Ovary (tissue), 10 donors: ENCODE measurements at places on chromosomes 11 and 22.

DNA sequence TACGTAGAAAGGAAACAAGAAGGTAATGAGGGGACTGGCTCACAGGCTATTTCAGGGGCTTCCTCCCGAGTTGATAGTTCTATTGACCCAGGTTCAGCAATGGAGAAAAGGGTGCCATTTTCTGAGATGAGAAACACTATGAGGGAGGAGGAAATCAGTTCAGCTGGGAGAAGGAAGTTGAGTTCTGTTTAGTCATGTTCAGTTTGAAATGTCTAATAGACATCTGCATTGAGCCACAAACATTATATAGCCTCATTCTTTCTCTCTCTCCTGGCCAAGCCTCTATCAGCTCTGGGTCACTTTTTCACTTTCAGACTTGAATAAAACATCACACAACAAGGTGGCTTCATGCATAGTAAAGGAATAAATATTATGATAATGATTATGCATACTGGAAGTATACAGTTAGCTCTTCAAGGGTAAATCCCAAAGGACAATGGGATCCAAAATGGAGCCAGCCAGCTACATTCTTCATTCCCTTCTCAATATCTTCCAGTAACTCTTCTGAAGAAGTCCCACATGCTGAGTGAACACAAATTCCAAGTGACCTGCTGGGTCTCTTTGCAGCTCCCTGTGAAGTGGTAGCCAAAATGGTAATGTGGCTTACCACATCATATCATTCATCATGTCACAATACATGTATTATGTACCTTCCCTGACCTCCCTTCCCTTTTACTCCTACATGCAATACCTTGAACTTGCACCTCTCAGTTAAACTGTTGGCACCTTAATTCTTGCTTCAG lies 80.9 kb upstream of the CD44 start:
- H3K4me1 ChIP-seq = no peaks in the 10 kb centered on the region
- H3K4me3 ChIP-seq = no peak overlapping the region
- no peak overlapping the region for H3K27ac ChIP-seq
- no peaks in the 10 kb centered on the region for H3K27me3 ChIP-seq

GRCh38 chr11:132056689-132057088 lies 686.3 kb downstream of the NTM start:
- no peaks in the 10 kb centered on the region for H3K27me3 ChIP-seq
- H3K4me1 ChIP-seq = no peaks in the 10 kb centered on the region
- no peak overlapping the region for H3K4me3 ChIP-seq

GRCh38 chr11:9772218-9772617 lies 108.3 kb downstream of the SWAP70 start:
- H3K36me3 ChIP-seq = no peaks in the 10 kb centered on the region
- peaks cover 5% of the 10 kb centered on the region for H3K4me1 ChIP-seq
- H3K27ac ChIP-seq = no peak overlapping the region
- no peak for DNase-seq

- no peak overlapping the region for H3K27ac ChIP-seq
- H3K4me3 ChIP-seq = no peak overlapping the region
- no peak for DNase-seq
- no peaks in the 10 kb centered on the region for H3K27me3 ChIP-seq
- peaks cover 6% of the 10 kb centered on the region for H3K4me1 ChIP-seq
Measured at GRCh38 chr11:108859510-108859909, 194.6 kb downstream of the DDX10 start.
